ENCODE measurements at places on chromosomes 5 and 9.

DNA sequence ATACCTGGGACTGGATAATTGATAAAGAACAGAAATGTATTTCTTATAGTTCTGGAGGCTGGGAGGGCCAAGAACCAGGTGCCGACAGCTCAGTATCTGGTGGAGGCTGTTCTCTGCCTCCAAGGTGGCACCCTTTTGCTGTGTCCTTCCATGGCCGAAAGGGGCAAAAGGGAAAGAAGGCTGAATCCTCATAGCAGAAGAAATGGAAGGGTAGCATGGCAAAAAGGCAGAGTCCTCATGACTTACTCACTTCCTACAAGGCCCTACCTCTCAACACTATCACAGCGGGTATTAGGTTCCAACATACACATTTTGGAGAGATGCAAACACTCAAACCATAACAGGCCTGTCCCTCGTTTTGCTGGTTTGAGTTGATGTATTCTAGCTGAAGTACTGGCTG is 25.1 kb upstream of the MED10 start:
- DNase-seq = no peak

- DNase-seq = no peak
These were observed 138.2 kb downstream of the PCSK1 start for GRCh38 chr5:96294884-96295202.

DNA sequence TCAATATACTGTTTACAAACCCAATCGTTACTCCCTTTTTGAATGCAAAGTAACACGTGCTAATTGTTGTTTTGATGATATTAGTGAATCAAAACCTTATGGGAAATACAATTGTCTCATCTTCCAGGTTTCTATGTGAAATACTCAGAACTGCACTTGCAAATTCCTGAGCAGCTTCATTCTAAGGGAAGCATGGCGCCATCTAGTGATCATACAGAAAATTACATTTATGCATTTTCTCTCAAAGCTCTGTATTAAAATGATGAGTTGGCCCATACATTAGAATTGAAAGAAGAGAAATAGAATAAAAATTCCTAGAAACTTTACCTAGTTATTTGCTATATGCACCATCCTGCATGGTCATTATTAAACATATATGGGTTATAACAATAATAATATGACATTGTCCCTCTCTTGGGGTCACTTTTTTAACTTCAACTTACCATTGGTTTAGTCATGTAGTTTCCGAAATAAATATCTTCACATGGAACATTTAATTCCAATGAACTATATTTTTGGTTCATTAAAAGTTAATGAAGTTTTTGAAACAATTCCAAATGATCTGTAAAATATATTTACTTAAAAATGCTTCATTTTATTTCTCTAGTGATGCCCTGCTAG is 220.0 kb downstream of the PDE4D start:
- no peak for DNase-seq

GRCh38 chr5:109567374-109568044 is 122.2 kb upstream of the MAN2A1 start:
- no peak for DNase-seq

DNA sequence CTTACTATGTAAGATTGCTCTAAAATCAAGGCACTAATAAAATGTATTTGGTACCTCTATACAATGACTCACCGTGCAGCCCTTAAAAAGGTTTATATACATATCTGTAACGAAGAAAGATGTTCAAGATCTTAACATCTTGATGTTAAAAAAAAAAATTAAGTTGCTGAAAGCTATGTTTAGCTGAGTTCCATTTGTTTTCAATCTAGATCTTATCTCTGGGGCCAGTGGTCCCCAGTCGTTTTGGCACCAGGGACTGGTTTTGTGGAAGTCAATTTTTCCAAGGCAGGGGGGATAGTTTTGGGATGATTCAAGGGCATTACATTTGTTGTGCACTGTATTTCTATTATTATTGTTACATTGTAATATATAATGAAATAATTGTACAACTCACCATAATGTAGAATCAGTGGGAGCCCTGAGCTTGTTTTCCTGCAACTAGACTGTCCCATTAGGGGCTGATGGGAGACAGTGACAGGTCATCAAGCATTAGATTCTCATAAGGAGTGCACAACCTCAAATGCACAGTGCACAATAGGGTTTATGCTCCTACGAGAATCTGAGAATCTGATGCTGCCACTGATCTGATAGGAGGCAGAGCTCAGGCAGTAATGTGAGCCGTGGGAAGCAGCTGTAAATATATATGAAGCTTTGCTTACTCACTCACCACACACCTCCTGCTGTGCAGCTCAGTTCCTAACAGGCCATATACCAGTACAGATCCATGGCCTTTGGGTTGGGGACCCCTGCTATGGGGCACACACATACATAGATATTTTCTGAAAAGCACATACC is 27.6 kb upstream of the TSLP start:
- no peak for DNase-seq

GRCh38 chr5:62547945-62548630 is 30.5 kb upstream of the LRRC70 start:
- no peak for DNase-seq
